Prostate gland (tissue), 2 donors: ENCODE measurements at places on chromosomes 4 and X. TPM values are rescaled to one million over a fixed set of nuclear protein-coding genes. Genes with fewer than 3 reads are reported as not detected.

DNA sequence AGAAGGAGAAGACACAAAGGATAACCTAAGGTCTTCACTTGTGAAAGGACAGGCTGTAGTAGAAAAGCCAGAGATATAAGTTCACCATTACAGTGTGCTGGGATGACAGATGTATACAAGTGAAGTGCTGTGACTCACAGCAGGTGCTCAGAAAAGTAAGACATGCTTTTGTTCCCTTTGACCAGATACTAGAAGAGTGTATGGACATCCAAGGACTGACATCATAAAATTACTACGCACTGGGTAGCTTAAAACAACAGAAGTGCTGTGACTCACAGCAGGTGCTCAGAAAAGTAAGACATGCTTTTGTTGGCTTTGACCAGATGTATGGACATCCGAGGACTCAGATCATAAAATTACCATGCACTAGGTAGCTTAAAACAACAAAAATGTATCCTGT, 61.6 kb upstream of the BTC start:
- no peaks in the 10 kb centered on the region for H3K4me1 ChIP-seq
- no peaks in the 10 kb centered on the region for H3K27me3 ChIP-seq
- no peak overlapping the region for H3K27ac ChIP-seq
- no peak overlapping the region for H3K4me3 ChIP-seq
- DNase-seq, result no peak

GRCh38 chr4:55745014-55745413, 74.6 kb upstream of the EXOC1L start:
- no peaks in the 10 kb centered on the region for H3K27me3 ChIP-seq
- H3K4me1 ChIP-seq, result no peaks in the 10 kb centered on the region
- DNase-seq, result no peak
- no peaks in the 10 kb centered on the region for H3K36me3 ChIP-seq
- H3K27ac ChIP-seq, result no peak overlapping the region

Gene NLGN3
- 1.4 TPM for total RNA-seq

DNA sequence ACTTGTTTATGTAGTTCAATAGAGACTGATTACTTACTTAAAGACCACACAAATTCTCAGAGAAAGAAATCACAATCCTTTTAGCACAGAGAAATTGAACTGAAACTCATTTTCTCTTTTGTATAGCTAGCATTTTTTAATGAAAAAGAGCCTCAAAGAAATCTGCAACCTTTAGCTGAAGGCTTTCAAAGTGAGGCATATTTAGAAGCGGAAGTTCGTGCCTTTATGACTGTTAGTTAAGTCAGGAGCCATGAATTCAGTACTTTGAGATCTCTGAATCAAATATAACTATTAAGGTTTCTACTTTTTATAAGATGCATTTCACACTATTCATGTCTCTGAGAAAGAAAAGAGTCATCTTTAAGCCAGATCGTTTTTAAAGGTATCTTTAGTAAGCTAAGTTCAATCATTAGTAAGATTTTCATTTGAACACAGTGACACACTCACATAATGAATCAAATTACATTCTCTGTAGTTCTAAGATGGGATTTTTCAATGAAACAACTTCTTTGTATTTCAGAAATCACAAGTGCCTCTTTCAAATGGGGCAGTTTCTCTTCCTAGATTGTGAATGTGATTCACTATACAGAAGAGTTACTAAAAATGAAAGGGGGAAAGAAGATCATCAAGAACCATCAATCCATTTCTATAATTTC, 61.4 kb downstream of the SMARCA1 start:
- no peaks in the 10 kb centered on the region for H3K36me3 ChIP-seq
- no peaks in the 10 kb centered on the region for H3K27me3 ChIP-seq
- DNase-seq, result no peak
- no peak overlapping the region for H3K27ac ChIP-seq
- no peaks in the 10 kb centered on the region for H3K4me1 ChIP-seq

Gene FGB
- not detected for total RNA-seq

- H3K4me3 ChIP-seq, result no peak overlapping the region
- H3K27ac ChIP-seq, result no peak overlapping the region
- no peaks in the 10 kb centered on the region for H3K36me3 ChIP-seq
- no peak for DNase-seq
Observed at GRCh38 chrX:33133320-33133719, 78.0 kb downstream of the DMD start.
